ENCODE measurements at places on chromosomes 13 and 19. TPM values are rescaled to one million over a fixed set of nuclear protein-coding genes. Genes with fewer than 3 reads are reported as not detected.

GRCh38 chr19:11420429-11421370, 1.6 kb upstream of the RGL3 start:
- DNase-seq = no peak

GRCh38 chr13:46831588-46832194, 34.7 kb upstream of the ESD start:
- peak; percentile 69 for DNase-seq

DNA sequence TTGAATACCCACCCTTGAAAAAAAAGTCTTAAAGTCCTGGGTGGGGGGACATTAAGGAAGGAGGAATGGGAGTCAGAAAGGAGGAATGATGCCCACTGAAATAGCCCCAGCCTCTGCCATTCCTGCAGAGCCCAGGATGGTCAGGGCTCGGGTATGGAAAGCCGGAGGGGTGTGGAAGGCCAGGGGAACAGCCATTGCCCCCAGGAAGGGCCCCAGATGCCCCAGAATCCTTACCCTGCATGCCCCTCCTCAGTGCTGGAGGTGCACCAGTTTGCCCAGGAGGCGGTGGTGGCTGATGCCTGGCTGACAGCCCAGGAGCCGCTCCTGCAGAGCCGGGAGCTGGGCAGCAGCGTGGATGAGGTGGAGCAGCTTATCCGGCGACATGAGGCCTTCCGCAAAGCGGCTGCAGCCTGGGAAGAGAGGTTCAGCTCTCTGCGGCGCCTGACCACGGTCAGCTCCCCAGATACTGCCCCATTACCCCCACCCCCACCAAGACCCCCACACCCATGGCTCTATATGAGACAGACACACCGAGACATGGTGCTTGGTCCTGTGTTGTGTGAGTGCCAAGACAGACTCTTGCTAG, 10.7 kb upstream of the SHKBP1 start:
- DNase-seq = no peak

LTBP4 gene
- 178 TPM for total RNA-seq

- no peak for DNase-seq
Observed at GRCh38 chr19:7337380-7338194, 11.2 kb upstream of the ARHGEF18 start.

ZNF724 gene
- total RNA-seq = 21.0 TPM

DNA sequence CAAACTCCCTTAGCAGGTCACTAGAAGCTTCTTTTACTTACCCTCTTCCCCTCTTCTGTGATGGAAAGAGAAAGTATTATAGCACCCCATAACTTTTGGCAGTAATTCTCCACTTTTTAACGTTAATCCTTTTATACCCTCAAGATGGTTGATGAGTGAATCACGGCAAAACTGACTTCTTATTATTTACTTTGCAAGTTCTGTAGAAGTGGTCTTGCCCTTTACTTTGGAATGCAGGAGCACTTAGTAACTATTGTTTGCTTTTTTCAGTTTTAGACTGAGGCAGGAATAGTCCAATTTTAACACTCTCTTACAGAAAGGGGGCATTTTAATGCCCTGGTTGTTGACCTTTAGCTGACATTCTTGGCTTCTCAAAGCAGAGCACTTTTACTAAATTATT, 260.1 kb downstream of the LMO7 start:
- DNase-seq = no peak

- DNase-seq = no peak
Observed at GRCh38 chr19:49718511-49718910, 27.6 kb downstream of the CPT1C start.

- no peak for DNase-seq
Observed at GRCh38 chr13:46520166-46520565, 32.8 kb upstream of the LRCH1 start.

DNA sequence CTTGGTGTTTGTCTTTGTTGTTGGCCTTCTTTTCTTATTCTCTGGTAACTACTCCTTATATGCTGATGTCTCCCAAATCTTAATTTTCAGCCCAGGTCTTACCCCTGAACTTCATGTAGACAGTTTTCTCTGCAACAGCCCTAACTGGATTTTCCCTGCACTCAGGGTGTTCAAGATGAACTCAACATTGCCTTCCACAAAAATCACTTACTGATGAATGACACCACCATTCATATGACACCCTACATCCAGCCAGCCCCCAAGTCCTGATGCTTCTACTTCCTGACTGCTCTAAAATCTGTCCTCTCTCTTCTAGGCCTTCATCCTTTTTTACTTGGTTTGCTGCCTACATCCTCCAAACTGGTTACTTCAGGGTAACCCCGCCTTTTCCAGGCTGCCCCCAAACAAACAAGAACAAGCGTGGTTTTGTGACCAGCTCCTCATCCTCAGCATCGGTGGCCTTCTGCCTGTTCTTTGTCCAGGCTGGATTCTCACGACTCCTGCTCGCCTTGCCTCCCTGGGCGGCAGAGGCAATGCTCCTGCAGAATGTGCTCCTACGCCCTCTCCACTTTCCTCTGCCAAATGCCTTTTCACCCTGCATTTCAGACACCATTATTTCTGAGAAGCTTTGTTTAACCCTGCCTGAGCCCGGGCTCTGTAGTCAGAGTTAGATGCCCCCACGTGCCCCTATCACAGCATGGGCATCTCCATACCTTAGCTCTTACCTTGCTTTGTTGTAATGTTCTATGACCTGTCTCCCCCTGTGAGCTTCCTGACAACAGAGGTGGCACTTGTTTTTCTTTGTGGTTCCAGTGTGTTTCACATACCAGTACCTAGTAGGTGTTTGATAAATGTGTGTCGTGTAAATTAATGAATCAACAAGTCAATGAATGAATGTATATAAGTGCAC, 61.8 kb downstream of the WDFY2 start:
- no peak for DNase-seq

TJP3 gene
- total RNA-seq = 0.63 TPM

GRCh38 chr19:31841755-31842154, 492.5 kb upstream of the TSHZ3 start:
- DNase-seq = no peak

DNA sequence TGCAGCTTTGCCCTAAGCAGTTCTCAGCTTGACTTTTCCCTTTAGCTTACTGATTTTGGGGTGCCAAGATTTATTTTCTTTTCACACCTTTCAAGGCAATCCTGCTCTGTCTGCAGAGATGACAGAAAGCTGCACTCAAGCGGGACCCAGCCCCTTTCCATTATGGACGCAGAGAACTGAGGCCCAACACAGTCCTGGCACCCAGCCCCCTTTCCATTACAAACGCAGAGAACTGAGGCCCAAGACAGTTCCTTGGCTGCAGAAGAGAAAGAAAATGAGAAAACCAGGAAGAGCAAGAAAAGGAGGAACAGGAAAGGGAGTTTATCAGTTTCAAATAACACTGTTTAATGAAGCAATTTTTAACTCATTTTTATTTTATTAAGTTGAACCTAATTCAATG, 36.8 kb upstream of the ATP11A start:
- DNase-seq = no peak

GRCh38 chr19:10332158-10332964, 968 bp downstream of the RAVER1 start:
- peak; percentile 34 for DNase-seq

DNA sequence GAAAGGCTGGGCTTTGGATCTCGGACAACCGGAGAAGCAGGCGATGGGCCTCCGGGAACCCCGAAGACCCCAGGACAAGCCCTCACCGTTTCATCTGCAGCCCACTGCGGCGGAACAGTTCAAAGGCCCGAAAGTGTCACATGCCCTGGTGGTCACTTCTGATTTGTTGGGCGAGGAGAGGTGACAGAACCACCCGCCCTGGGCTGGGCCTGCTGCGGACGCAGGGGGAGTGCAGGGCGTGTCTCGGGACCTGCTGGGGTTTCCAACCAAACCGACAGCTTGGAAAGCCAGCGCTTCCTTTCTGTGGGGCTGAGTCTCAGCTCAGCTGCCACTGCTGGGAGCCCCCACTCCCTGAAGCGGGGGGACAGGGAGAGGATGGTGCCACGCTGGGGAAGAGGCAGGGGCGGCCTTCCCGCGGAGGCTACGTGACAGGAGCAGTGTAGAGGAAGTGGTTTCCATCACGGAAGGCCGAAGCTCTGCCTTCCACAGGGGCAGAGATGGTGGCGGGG, 22.8 kb upstream of the ZBTB7A start:
- DNase-seq = no peak

PEAK3 gene
- not detected for total RNA-seq

GRCh38 chr19:7520131-7521051, 2.0 kb upstream of the MCOLN1 start:
- no peak for DNase-seq

DNA sequence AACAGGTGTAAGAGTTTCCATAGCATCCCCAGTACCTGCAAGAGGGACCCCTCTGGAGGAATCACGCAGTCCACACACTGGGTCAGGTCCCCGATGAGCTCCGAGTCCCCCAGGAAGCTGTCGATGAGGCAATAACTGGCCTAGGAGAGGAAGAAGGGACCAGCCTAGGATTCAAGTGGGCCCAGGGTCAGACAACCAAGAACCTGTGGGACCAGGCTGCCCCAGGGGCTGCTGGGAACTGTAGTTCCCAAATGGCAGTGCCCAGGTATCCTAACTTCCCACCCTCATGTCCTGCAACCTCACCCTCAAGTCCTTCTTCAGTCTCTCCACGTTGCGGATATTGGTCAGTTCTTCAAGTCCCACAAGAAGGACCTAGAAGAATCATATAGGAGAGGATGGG, 1.8 kb downstream of the FUZ start:
- DNase-seq = no peak

- no peak for DNase-seq
Observed at GRCh38 chr19:18526316-18526715, 4.4 kb upstream of the ELL start.

- DNase-seq = peak; percentile 45
Observed at GRCh38 chr13:108508263-108508662, 121.1 kb upstream of the MYO16 start.

Measured in A673 (cell line).